ENCODE measurements at places on chromosomes 3 and 15.

DNA sequence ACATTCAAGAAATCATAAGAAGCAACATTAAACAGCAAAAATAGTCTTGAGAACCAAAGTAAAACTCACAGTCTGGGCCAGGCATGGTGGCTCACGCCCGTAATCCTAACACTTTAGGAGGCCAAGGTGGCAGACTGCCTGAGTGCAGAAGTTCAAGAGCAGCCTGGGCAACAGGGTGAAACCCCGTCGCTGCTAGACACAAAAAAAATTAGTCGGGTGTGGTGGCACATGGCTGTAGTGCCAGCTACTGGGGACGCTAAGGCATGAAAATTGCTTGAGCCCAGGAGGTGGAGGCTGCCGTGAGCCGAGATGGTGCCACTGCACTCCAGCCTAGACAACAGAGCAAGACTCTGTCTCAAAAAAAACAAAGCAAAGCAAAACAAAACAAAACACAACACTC is 117.7 kb upstream of the GOLGA6L6 start:
- no peak for DNase-seq

- no peak for DNase-seq
Observed at GRCh38 chr3:155550391-155550790, 194.5 kb downstream of the PLCH1 start.

GRCh38 chr3:127043731-127044510 is 61.0 kb downstream of the PLXNA1 start:
- no peak for DNase-seq

GRCh38 chr3:45665101-45665572 is 24.1 kb upstream of the SACM1L start:
- DNase-seq, result peak; percentile 54

DNA sequence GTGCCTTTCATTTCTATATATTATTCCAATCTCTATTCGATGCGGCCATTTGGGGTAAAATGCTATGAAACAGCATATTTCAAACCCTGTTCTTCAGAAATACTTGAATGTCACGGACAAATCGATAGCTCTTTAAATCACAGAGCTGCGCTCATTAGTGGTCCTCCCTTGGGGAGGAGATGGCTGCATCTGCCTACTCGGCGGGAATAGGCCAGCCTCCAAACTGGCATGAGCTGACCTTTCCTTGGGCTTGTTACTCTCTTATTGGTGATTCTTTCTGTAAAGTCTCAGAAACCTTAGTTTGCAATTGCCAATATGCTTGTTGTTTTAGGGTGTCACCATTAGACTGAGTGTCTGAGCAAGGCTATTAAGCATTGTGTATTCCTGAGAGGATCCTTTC is 120.9 kb downstream of the BDH1 start:
- DNase-seq, result no peak

- DNase-seq, result peak; percentile 79
Observed at GRCh38 chr15:87777054-87777561, 479.4 kb downstream of the NTRK3 start.

DNA sequence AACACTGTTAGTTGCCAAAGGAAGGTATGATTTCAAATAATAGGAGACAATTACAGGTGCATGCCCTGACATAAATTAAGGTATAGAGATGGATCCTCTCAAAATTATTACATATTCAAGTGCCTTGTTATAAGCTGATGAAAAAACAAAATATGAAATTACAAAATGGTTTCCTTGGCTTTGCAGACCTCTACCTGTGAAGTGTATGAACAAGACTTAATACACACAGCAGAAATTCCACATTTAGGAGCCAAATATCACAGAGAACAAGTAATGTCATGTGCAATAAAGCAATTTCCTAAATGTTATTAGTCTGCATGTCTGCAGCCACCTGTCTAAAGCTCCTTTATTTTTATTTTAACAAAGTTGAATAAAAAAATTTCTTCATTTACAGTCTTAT is 151.5 kb downstream of the ALCAM start:
- no peak for DNase-seq

DNA sequence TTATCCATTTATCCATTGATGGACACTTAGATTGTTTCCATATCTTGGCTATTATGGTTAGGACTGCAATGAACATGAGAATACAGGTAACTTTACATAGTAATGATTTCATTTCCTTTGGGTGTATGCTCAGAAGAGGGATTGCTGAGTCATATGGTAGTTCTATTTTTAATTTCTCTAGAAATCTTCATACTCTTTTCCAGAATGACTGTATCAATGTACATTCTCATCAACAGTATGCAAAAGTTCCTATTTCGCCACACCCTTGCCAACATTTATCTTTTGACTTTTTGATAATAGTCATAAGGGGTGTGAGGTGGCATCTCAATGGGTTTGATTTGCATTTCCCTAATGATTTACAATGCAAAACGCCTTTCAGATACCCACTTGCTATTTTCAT is 6.2 kb upstream of the NIPA1 start:
- DNase-seq, result no peak

GRCh38 chr3:28317438-28318022 is 31.0 kb upstream of the ZCWPW2 start:
- DNase-seq, result peak; percentile 11

GRCh38 chr3:169662132-169662842 is 1.2 kb downstream of the MECOM start:
- DNase-seq, result peak; percentile 78

DNA sequence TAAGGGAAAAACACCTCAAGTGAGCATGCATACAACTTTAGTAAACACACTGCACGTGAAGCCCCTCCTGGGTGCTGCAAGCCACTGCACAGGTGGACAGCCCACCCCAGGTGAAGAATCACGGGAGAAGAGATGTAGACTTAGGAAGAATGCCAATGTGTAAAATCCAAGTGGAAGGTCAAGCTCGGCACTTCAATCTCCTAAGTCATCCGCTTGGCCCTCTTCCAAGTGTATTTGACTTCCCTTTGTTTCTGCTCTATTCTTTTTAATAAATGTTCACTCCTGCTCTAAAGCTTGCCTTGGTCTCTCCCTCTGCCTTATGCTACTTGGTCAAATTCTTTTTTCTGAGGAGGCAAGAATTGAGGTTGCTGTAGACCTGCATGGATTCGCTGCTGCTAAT is 316.6 kb downstream of the EDEM1 start:
- DNase-seq, result no peak

- DNase-seq, result no peak
Observed at GRCh38 chr3:118942671-118943070, 92.0 kb downstream of the IGSF11 start.

DNA sequence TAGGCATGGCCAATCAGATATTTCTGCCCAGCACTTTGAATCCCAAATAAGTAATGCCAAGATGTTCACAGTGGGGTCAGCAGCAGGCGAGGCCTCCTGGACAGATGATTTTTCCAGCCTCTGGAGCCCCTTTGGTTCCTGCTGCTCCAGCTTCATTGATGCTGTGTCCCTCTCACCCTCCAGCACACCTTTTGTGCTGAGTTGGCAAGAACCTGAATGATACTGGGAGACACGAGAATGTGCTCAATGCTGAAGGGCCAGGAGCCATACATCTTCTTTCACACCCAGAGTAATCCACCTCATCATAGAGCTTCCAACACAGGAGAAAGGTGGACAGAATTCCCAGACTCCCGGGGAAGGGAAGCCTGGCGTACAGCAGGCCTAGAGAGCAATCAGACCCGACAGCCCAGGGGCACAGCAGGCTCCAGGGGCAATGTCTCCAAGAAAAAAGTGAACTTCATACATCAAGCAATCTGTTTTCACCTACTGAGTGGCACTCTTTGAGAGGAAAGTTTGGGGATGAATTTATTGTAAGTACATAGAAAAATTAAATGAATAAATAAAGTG is 6.7 kb upstream of the DAPK2 start:
- no peak for DNase-seq

- peak; percentile 5 for DNase-seq
Observed at GRCh38 chr3:18189282-18190050, 235.7 kb downstream of the SATB1 start.

Data from muscle of leg (tissue), 16 donors.